Activated effector memory CD4-positive, alpha-beta T cell treated with Interleukin-2 at 50 U/mL for 16 hours (primary cell): ENCODE measurements at places on chromosomes 3 and 15.

- no peak for DNase-seq
Observed at GRCh38 chr15:80174017-80174746, 21.4 kb downstream of the FAH start.

- DNase-seq: no peak
Observed at GRCh38 chr3:58340594-58341244, 8.0 kb downstream of the PXK start.

- no peak for DNase-seq
Observed at GRCh38 chr3:33791477-33792166, 6.8 kb upstream of the PDCD6IP start.

GRCh38 chr15:49370782-49371181, 52.3 kb upstream of the FGF7 start:
- no peak for DNase-seq

- DNase-seq: no peak
Observed at GRCh38 chr3:177041730-177042551, 155.3 kb downstream of the TBL1XR1 start.

DNA sequence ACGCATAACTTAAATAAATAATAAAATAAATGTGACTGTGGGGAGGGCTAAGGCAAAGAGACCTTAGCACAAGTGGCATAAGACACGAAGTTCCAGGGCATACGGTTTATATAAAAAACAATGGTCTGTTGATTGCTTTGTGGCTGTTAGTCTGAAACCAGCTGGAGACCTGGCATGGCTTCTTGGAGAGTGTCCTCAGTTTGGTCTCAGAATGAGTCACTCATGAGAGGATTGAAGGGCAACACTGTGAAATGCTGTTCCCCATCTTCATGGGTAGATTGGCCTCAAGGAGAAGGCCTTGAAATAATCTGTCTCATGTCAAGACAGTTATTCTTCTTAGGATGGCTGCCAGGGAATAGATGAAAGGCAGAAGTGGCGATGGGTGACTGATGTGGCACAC, 62.2 kb downstream of the SOX2 start:
- DNase-seq: no peak

GRCh38 chr15:99177679-99178078, 71.7 kb downstream of the TTC23 start:
- no peak for DNase-seq

DNA sequence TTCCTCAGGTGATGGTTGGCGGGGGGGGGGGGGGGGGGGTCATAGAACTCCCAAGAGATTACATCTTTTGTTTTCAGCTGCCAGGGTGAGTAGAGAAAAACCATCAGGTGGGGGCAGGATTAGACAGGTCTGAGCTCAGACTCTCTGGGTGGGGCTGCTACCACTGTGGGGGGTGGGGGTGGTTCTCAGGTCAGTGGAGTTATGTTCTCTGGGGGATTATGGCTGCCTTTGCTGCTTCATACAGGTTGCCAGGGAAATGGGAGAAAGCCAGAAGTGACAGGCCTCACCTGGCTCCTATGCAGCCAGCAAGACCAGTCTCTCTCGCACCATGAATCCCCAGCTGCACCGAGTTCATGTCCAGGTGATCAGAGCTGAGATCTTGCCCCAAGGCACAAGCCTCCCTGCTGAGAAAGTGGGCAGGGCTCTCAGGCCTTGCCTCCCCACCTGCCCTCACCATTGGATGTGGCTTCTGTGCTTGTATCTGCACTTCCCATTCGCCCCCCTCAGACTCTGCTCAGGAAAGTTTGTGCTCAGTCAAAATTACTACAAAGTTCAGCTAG, 828.1 kb downstream of the MCTP2 start:
- DNase-seq: no peak

DNA sequence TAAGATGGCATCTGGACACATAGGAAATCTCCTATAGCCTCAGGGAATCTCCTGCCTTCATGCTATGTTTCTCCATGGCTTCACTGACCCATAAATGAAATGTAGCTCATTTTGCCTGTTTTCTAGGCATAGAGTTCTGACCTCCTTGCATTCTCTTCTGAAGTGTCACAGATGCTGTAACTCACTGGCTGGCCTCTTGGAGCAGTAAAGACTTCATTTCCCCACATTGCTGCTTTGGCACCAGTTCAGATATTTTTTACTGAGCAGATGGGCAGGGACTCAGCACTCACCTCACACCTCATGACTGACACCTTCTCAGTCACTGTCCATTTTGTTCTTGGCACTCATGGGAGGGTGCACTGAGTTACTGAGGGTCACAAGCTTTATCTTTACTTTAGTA, 286.7 kb upstream of the TGFBR2 start:
- no peak for DNase-seq

DNA sequence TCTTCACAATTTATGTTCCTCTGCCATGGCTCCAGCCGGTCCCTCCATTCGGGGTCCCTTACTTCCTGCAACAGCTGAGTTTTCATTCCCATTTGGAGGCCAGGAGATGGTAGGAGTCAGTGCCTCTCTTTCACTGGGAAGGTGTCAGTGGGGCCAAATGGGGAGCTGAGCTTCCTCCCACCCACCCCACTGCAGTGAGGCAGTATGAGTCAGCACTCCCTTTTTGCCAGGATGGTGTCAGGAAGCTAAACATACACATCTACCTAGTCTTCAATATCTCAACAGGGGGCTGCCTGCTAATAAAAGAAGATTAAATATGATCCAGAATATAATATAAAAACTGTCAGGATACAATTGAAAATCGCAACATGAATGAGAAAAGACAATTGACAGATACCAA, 12.7 kb upstream of the ACTC1 start:
- DNase-seq: no peak

DNA sequence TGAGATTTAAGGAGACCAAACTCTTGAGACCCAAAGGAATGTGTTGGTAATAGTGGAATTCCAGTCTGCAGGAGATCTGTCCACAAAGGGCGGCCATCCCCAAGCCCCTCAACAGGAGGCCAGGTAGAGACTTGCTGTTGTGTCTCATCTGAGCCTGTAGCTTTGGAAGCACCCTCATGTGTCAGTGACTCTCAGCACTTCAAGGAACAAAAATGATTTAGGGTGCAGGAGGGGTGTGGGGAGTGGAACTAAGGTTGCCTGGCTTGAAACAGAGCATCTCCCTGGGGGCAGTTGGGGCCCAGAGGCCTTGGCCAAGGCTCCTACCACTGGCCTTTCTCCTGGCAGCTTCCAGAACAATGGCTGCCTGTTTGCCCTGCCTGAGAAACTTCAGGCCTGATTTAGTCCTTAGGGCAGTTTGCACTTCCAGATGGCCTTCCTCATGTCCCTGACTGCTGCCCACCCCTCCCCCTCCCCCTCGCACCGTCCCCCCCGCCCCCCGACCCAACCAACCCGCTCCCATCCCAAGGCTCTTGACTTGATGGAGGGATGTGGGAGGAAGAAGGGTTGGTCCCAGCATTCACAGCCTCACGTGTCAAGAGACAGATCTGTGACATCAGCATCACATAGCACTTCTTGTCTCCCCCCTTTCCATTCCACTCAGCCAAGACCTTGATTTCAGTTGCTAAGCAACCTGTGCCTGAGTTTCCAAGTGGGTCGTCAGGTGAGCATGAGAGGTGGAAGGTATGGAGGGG, 77.1 kb downstream of the CORO2B start:
- no peak for DNase-seq

GRCh38 chr15:68126396-68126795, 72.3 kb downstream of the PIAS1 start:
- DNase-seq: no peak

DNA sequence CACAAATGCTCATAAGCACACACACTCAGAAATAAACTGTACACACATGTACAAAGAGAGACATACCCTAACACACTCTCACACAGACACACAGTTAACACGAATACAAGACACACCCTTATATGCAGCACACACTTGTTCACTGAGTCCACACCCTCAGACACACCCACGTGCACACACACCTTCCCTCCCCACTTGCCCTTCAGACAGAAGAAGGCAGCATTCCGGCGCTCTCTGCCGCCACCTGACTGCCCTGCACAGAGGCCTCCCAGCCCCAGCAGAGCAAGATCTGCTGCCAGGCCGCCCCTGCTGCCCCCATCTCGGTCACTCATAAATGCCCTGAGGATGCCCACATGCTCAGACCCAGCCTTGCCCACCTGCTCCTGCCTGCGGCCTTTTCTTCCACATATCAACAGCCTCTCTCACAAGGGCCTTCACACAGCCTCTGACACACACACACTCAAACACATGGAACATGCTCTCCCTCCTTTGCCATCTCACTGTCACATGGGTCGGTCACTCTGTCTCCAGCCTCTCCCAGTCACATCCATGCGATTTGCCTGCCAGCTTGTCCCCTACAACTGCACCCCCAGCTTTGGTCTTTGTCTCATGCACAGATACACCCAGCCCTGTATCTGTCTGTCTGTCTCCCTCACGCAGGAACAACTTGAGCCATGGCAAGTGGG, 71.1 kb downstream of the EPHB3 start:
- no peak for DNase-seq

GRCh38 chr3:80472459-80472858, 704.7 kb upstream of the ROBO1 start:
- no peak for DNase-seq

GRCh38 chr15:62071711-62072308, 5.0 kb downstream of the C2CD4A start:
- no peak for DNase-seq

DNA sequence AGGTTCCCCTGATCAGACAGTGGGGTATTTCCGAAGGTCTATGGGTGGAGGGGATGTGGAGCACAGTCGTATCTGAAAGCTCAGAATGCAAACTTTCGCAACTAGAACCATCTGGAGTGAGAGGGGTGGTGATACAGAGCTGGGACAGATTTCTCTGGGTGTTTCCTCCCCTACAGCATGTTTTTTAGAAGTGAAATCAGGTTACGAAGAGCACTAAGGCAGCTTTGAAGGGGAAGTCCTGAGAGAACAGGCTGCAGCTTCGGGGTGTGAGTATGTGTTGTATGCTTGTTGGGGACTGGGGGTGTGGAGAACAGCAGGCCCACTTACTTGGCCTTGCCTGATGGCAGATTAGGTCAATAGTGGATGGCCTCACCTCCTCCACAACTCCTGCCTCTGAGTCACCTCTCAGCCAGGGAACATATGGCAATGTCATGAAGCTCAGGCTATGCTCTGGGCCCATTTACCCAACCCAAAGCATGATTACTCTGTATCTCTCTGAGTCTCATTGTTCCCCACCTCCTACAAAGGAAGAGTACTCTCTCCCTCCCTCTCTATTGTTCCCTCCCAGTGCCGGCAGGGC, 107.2 kb upstream of the RASGRP1 start:
- no peak for DNase-seq

GRCh38 chr3:29822071-29822470, 541.2 kb downstream of the RBMS3 start:
- no peak for DNase-seq

- no peak for DNase-seq
Observed at GRCh38 chr3:37701734-37702433, 159.8 kb upstream of the CTDSPL start.

GRCh38 chr3:169764312-169764881, 463 bp downstream of the TERC start:
- DNase-seq: peak; percentile 61

- no peak for DNase-seq
Observed at GRCh38 chr15:45387380-45388007, 9.2 kb upstream of the GATM start.

GRCh38 chr3:100436951-100437350, 35.6 kb downstream of the LNP1 start:
- DNase-seq: no peak

- DNase-seq: no peak
Observed at GRCh38 chr3:33111581-33111980, 2.2 kb upstream of the CRTAP start.

DNA sequence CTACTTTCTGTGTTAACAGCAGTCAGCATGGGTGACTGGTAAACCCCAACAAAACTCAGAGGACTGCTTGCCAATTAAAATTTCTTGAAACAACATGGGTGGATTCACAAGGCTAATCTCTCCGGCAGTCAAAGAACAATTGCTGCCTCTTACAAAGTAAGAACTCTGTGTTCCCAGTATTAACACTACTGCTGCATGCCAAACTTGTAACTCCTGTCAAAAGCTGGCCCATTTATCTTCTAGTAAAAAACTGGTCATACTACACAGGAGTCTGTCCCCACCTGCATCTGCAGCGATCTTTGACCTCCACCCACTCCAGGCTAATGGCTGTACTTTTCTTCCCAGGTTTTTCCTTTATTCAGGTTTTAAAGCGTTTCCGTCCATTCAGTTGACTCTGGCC, 8.7 kb upstream of the ZNF589 start:
- no peak for DNase-seq

DNA sequence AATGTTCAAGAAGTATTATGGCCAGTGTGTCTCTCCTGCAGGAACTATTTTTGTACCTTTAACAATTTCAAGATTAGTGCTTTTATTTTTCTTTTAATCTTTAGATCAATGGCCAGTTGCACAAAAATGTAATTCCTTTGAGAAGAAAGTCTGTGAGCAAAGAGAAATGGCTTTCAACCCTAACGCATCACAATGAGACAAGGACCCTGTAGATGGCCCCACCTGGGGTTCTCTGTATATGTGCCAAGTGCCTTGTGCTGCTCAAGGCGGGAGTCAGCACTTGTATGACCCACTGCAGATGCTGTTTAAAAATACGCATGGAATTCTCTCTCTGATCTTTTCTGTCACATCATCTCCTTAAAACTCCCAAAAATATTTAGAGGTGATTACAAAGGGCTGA, 453.4 kb downstream of the OCA2 start:
- DNase-seq: no peak

- no peak for DNase-seq
Observed at GRCh38 chr3:197329382-197329781, 31.0 kb upstream of the DLG1 start.

DNA sequence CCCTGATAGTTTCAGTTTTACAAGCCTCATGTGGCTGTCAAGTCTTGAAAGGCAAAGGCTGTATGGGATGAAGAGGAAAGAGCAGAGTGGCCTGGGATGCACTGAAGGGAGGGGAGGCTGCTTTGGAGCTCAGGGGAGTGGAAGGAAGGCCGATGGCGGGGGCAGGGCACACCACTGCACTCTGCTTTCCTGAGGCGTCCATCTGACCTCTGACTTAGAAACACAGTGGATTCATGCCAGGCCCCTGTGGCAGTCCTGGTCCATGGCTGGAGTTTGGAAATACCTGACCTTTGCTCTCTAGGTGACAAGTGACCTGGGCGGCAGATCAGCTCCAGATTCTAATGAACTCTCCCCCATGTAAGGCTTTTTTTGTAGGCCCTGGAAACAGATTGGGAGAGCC, 19.0 kb downstream of the FAH start:
- DNase-seq: no peak

DNA sequence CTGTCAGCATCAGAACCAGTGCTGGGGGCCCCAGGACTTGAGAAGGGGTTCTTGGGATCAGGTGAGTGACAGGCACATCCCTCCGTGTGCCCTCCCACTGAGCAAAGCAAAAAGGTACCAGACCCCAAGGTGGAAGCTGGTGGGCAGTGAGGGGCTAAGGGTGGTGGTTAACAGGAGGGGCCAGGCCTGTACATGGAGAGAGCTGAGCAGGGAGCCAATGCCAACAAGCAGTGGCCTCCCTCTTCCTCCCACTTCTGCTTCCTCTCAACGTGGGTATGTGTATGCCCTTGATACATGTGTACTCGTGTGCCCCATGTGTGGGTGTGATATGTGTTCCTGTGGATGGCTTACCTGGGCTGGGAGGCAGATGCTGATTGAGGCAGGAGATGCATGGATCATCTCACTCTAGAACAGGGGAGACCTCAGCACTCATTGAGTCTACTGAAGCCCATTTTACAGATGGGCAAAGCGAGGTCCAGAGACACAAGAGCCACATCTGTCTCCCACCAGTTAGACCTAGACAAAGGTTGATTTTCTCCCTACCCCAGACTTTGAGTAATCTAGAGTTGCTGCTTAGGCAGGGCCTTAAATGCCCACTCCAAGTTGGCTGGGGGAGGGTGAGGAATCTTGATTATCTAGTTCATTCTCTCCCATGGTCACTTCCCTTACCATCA, 945 bp downstream of the VIPR1 start:
- DNase-seq: no peak
